Left renal cortex interstitium (tissue), 4 donors: ENCODE measurements at places on chromosomes 16 and 17.

- DNase-seq, result no peak
Observed at GRCh38 chr16:87921236-87921773, 15.0 kb downstream of the CA5A start.

DNA sequence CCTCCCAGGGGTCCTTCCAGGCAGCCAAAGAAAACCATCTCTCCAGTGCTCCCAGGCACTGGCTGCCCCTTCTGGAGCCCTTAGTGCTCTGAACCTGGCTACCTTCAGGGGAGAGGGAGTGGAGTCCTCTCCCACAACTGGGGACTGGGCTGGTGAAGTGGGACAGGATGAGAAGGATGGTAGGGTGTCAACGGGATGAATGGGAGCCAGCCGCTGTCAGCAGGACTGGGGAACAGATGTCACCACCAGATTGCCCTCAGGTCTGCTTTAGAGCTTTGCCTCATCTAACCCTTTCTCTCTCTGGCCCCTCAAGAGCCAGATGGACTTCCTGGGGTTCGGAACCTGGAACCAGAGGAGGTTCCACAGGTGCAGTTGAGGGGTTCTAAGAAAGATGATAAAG, 488 bp upstream of the SEBOX start:
- no peak for DNase-seq

DNA sequence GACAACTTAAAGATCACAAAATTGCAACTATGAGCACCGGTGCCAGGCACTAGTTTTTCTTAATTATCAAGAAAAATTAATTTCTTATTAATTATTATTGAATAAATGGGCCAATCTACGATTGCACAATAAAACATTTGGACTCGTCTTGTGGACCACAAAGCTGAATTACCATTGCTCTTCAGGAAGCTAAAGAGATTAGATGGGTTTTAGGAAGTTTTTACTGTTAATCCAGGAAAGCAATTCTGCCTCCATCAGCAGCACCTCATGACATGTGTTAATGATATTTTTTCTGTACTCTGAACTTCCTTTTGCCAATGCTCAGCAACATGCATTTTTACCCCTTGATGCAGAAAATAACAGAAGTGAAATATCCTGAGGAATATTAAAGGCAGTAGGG, 37.9 kb downstream of the HS3ST3A1 start:
- DNase-seq, result no peak

DNA sequence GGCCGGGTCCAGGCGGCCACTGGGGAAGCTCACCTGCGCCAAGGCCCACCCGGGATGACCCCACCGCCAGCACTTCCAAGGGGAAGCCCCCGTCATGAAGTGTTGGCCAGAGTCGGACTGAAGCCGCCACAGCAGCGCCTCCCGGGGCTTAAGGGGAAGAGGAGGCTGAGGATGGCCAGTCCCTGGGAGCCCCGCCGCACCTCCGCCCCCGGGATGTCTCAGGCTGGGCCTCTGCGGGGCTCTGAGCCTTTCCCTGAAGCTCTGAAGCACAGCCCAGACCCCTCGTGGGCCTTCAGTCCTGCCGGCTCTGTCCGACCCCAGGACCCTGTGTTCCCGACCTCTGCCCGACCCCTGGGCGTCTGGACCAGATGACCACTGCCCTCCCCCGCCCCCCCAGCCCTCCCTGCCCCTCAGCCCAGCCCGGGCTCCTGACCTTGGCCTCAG, 42.8 kb upstream of the ACSF3 start:
- no peak for DNase-seq

DNA sequence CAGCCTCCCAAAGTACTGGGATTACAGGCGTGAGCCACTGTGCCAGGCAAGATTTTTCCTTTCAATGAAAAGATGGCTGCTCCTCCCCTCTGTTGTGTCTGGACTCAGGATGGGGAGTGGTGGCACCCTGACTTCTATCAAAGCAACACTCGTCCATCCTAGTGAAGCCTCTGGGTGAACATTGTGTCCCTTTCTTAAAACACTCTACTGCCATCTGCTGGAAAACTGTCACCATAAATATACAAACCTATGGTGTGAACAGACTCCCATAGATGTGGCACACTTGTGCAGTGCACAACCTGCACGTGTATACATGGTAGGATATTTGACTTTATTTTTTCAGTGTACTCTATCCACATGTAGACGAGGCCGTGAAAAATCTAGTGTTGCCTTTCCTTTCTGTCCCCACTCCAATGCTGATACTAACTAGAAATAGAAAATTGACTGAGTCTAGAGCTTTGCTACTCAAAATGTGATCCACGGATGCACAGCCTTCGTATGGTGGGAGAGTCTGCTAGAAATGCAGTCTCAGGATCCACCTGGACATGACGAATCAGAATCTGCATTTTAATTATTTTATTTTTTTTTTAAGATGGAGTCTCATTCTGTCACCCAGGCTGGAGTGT, 55.9 kb upstream of the PLCG2 start:
- DNase-seq, result peak; percentile 78

DNA sequence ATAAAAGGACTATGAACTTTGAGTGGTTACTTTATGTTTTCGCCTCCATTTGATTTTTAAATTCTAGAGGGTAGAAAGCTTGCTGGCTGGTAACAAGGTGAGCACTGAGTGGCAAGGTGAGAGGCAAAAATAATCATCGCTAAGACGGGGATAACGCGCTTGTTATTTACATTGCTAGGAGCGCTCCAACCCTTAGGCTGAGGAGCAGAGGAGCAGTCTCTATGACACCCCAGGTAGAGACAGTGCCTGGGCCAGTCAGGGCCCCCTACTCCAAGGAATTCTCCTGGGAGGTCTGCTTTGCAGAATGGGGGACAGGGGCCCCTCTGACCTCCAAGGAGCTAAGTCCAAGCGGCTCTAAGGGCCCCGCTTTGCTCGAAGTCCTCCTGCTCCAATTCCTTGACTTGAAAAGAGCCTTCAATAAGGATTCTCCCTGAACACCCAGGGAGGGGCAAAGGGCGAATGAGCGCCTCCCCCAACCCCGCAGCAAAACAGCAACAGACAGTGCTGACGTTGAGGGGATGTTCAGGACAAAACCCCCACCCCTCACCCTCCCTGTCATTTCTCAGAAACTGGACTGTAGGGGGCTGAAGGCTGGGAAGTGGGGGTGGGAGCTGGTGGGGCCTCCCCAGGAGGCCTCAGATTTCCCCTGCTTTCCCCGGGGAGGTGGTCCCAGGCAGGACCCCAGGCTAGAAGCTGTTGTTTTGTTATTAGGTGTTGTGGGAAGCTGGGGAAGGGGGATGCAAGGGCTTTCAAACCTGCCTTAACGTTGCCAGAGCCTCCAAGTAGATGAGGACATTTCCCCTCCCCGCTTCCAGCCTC, 10.2 kb upstream of the FOXF1 start:
- no peak for DNase-seq

DNA sequence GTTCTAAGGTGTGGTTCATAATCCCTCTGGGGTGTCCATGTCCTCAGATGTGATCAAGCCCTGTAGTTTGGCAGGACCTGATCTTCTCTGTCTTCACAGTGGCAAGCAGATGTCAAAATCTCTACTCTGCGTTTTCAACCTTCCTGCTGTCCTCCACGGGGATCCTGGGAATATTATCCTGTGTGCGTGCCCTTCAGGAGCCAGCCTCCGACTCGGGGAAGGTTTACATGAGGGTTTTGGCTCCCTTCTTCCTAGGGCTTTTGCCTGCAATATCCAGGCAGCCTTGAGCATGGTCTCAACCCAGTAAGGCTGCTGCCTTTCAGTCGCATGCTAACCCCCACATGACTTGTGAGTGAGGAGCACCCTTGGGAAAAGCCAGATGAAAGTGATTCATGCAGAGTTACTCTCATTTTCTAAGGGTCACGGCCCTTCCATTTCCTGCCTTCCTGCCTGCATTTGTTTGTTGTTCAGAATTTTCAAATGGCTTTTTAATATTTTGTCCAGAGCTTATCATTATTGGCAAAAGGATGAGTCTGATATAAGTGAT, 202.2 kb upstream of the CHMP6 start:
- DNase-seq, result no peak

DNA sequence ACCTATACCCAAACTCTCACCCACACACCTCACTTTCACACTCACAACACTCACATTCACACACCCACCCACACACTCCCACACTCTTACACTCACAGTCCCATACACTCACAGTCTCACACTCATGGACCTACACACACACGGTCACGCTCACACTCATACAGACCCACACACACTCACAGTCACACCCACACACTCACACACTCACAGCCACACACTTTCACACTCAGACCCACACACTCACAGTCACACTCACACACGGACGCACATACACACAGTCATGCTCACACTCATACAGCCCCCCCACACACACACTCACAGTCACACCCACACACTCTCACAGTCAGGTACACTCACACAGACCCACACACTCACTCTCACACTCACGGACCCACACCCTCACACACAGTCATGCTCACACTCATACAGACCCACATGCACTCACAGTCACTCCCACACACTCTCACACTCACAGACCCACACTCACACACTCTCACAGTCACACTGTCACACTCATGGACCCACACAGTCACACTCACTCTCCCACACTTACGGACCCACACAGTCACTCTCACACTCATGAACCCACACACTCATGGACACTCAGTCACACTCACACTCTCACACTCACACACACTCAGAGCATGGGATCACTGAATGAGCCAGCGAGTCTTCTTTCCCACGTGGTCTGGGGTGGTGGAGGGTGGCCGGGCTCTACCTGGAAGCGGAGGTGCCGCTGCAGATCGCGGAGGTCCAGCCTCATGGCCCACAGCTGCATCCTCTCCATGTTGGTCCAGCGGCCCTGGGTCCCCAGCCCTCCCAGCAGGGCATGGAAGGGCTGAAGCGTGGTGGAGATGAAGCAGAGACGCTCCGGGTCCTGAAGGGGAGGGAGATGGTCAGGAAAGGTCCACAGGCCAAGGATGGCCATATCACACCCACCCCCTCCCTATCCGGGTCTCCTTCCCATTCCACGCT, 5.1 kb downstream of the IL27 start:
- no peak for DNase-seq

- DNase-seq, result no peak
Observed at GRCh38 chr16:87598431-87598830, 3.9 kb upstream of the JPH3 start.

DNA sequence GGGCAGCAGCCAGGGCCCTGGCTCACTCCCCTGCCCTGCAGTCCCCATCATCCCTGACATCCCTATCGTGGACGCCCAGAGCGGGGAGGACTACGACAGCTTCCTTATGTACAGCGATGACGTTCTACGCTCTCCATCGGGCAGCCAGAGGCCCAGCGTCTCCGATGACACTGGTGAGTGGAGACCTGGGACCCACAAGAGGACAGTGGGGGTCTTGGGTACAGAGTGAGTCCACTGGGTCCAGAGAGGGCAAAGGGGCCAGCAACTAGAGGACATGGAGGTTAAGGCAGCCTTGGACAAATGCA, 12.6 kb downstream of the GALK1 start:
- DNase-seq, result no peak

GRCh38 chr16:57871456-57871855, 69.2 kb upstream of the KIFC3 start:
- DNase-seq, result no peak

DNA sequence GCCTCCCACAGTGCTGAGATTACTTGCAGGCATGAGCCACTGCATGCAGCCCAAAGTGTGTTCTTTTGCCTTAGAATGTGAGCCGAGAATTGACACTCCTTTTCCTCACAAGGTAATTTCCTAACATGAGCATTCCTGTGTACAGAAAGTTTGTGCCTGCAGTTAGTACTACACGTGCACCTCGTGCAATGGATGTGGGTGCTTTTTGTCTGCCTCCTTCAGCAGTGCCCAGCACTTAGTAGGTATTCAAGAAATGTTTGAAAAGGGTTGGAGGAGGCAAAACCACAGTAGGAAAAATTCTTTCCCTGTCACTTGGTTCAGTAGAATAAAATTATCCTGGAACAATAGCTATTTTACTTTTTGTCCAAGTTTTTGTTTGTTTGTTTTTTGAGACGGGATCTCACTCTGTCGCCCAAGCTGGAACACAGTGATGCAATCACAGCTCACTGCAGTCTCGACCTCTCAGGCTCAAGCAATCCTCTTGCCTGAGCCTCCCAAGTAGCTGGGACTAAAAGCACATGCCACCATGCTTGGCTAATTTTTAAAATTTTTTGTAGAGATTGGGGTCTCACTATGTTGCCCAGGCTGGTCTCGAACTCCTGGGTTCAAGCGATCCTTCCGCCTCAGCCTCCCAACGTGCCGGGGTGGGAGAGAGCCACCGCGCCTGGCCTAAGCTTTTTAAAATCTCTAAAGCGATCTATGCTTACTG, 2.4 kb downstream of the NDE1 start:
- DNase-seq, result no peak

- no peak for DNase-seq
Observed at GRCh38 chr16:11977376-11978041, 975 bp downstream of the SNX29 start.

DNA sequence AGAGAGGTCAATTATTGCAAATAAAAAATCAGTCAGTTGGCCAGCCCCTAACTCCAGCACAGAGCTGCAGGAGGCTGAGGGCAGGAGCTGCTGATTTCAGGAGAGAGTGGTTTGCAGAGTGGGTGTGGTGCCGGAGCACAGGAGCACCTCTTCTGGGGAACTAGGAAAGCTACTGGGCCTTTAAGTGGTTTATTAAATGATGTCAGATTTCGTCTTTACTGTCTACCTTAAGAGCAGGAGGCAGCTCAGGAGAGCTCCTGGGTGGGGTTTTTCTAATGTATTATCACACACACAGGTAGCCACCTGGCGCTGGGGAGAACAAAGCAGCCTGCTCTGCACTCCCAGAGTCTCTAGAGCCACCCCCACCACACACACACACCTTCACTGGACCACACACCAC, 11.5 kb upstream of the HAS3 start:
- DNase-seq, result no peak

DNA sequence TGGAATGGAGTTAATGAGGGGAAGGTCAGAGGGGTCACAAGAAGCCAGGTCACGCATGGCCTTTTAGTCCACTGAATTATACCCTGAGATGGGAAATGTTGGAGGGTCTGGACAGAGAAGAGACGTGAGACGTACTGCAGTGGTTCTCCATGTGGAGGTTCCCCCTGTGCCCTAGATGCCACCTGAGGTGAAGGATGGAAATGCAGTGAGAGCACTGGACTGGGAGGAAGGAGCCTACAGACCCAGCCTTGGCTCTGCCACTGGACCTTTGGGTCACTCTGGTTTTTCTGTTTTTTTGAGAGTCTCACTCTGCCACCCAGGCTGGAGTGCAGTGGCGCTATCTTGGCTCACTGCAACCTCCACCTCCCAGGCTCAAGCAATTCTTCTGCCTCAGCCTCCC, 1.8 kb upstream of the PLSCR3 start:
- DNase-seq, result no peak

- DNase-seq, result no peak
Observed at GRCh38 chr16:4249530-4250308, 7.8 kb upstream of the SRL start.

GRCh38 chr16:65222049-65222448, 100.2 kb upstream of the CDH11 start:
- DNase-seq, result no peak

- no peak for DNase-seq
Observed at GRCh38 chr17:70080541-70081347, 5.7 kb downstream of the KCNJ16 start.
